Urinary bladder (tissue), 4 donors: ENCODE measurements at places on chromosomes 4 and X. TPM values are rescaled to one million over a fixed set of nuclear protein-coding genes. Genes with fewer than 3 reads are reported as not detected.

Gene SLC39A8
- 25.3 TPM for total RNA-seq

Gene OPN1MW
- not detected for total RNA-seq

Gene PRR32
- total RNA-seq = 1.3 TPM

Gene TLR2
- 13.3 TPM for total RNA-seq

Gene RTL3
- total RNA-seq = 0.95 TPM
